Mesothelial cell of epicardium (in vitro differentiated cells): ENCODE measurements at places on chromosomes 6 and 20. TPM values are rescaled to one million over a fixed set of nuclear protein-coding genes. Genes with fewer than 3 reads are reported as not detected.
A peak's percentile ranks its signal among the peaks of the same experiment; 100 is the strongest.

- no peak overlapping the region for H3K27ac ChIP-seq
- H3K4me1 ChIP-seq, result peaks cover 2% of the 10 kb centered on the region
- no peaks in the 10 kb centered on the region for H3K36me3 ChIP-seq
- no peaks in the 10 kb centered on the region for H3K27me3 ChIP-seq
- DNase-seq, result no peak
These were observed 1294.9 kb upstream of the CITED2 start for GRCh38 chr6:140669321-140669720.

- no peak for DNase-seq
- H3K36me3 ChIP-seq, result peaks cover 12% of the 10 kb centered on the region
- H3K4me3 ChIP-seq, result no peak overlapping the region
- peak overlapping the region; percentile 23 for H3K27ac ChIP-seq
- H3K27me3 ChIP-seq, result no peaks in the 10 kb centered on the region
- H3K4me1 ChIP-seq, result peaks cover 31% of the 10 kb centered on the region
These were observed 4.6 kb upstream of the GJB7 start for GRCh38 chr6:87333591-87334181.

GRCh38 chr6:169326067-169326799, 72.6 kb upstream of the THBS2 start:
- H3K36me3 ChIP-seq, result no peaks in the 10 kb centered on the region
- H3K27me3 ChIP-seq, result no peaks in the 10 kb centered on the region
- peaks cover 4% of the 10 kb centered on the region for H3K4me1 ChIP-seq
- DNase-seq, result no peak
- no peak overlapping the region for H3K4me3 ChIP-seq
- H3K27ac ChIP-seq, result no peak overlapping the region

DNA sequence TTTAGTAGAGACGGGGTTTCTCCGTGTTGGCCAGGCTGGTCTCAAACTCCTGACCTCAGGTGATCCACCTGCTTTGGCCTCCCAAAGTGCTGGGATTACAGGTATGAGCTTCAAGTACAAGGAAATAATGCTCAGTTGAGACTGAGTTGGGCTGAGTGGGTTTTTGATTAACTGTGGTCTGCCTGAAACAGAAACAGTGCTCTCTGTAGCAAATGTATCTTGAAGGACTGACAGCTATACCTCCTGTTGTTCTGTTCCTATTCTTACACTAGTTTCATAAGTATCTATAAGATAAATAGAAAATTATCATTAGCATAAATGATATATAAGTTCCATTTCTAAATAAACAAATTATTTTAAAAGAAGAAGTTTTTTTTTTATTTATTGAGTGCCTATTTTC, 142.8 kb upstream of the PTPRK start:
- peaks cover 19% of the 10 kb centered on the region for H3K4me1 ChIP-seq
- H3K27ac ChIP-seq, result no peak overlapping the region
- no peak for DNase-seq
- no peak overlapping the region for H3K4me3 ChIP-seq
- no peaks in the 10 kb centered on the region for H3K36me3 ChIP-seq
- no peaks in the 10 kb centered on the region for H3K27me3 ChIP-seq

Gene TRIM15
- total RNA-seq, result not detected in 3 replicates

Gene PSMB8
- total RNA-seq, result 12.3 to 14.2 TPM (median 14.1 TPM) in 3 replicates

Gene EYS
- total RNA-seq, result 0.52 to 0.69 TPM (median 0.60 TPM) in 3 replicates

Gene JAG1
- 70.6 to 74.1 TPM (median 70.9 TPM) in 3 replicates for total RNA-seq

DNA sequence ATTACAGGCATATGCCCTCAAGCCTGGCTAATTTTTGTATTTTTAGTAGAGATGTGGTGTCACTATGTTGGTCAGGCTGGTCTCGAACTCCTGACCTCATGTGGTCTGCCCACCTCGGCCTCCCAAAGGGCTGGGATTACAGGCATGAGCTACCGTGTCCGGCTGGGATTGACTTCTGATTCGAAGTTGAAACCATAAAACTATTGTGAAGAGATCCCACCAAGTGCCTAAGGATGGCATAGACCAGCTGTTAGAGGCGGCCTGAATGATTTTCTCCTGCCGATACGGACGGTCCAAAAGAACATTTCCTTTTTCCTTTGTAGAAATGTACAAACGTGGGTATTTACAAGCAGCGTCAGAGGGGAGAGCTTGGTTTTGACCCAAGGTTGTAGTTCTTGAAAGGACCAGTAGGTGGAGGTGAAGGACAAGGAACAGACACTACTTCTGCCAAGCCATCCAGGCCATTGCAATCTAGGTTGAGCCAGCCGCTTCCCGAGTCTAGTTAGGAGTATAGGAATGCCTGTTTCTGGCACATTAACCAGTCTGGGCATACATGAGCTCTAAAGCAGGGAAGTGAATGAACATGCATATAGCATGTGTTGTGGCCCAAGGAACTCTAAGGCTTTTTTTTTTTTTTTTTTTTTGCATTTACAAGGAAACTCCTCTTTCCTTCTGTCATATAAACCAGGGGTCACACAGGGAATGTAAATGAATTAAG, 29.0 kb downstream of the MOCS3 start:
- H3K4me3 ChIP-seq, result no peak overlapping the region
- no peaks in the 10 kb centered on the region for H3K27me3 ChIP-seq
- no peaks in the 10 kb centered on the region for H3K36me3 ChIP-seq
- DNase-seq, result peak; percentile 45
- H3K4me1 ChIP-seq, result peaks cover 9% of the 10 kb centered on the region

DNA sequence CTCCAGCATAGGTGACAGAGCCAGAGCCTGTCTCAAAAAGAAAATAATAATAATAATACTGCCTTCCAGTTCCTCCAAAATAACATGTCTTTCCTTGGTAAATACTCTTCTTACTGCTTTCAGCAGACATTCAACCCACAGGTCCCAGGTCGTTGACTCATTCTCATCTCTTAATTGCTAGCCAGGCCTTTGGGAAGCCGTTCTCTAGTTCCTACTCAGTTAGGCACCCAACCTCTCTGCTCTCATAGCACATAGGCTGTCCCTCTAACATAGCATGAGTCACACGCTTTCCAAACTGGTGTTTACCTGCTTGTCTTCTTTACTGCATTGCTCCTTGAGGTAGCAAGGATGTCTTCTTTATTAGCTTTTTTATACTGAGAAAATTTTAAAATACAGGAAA, 98.8 kb downstream of the LAMA2 start:
- no peaks in the 10 kb centered on the region for H3K4me1 ChIP-seq
- H3K4me3 ChIP-seq, result no peak overlapping the region
- no peak overlapping the region for H3K27ac ChIP-seq
- peaks cover 2% of the 10 kb centered on the region for H3K36me3 ChIP-seq

Gene PI3
- total RNA-seq, result not detected in 3 replicates
